Lung (tissue), 17 donors: ENCODE measurements at places on chromosomes 6 and 20.

- no peak overlapping the region for H3K4me3 ChIP-seq
- no peaks in the 10 kb centered on the region for H3K36me3 ChIP-seq
- no peak overlapping the region for H3K27ac ChIP-seq
- no peaks in the 10 kb centered on the region for H3K27me3 ChIP-seq
- DNase-seq: no peak
- peaks cover 14% of the 10 kb centered on the region for H3K4me1 ChIP-seq
These were observed 38.1 kb downstream of the IYD start for GRCh38 chr6:150406948-150407347.

DNA sequence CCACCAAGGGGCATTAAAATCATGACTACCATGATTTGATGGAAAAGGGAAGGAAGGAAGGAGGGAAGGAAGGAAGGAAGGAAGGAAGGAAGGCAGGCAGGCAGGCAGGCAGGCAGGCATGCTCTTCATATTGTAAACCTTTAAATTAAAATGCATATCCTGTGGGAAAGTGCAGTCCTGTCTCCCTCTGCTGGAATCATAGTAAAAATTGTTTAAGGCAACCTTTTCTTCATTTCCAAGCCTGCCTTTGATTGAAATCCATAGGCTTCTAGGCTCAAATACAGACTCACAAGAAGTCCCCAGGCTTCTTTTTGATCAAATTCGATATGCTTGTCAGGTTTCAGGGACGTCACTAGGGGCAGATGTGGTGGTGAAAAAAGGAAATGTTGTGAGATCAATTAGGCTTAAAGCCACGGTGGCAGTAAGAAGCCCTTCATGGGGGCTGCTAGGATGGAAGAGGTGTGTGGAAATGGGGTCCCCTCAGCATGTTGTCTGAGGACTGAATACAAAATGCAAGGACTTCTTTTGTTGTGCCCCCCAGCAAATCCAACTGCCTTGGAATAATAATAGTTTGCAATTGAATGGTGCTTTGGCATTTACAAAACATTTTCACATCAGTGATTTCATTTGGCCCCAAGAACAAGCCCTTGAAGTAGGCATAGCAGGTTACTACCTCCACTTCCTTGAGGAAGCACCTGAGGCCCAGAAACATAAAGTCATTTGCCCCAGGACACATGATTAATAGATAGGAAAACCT lies 25.6 kb upstream of the GABRR1 start:
- no peaks in the 10 kb centered on the region for H3K36me3 ChIP-seq
- H3K4me3 ChIP-seq: no peak overlapping the region
- H3K4me1 ChIP-seq: no peaks in the 10 kb centered on the region
- DNase-seq: peak; percentile 39
- no peak overlapping the region for H3K27ac ChIP-seq

DNA sequence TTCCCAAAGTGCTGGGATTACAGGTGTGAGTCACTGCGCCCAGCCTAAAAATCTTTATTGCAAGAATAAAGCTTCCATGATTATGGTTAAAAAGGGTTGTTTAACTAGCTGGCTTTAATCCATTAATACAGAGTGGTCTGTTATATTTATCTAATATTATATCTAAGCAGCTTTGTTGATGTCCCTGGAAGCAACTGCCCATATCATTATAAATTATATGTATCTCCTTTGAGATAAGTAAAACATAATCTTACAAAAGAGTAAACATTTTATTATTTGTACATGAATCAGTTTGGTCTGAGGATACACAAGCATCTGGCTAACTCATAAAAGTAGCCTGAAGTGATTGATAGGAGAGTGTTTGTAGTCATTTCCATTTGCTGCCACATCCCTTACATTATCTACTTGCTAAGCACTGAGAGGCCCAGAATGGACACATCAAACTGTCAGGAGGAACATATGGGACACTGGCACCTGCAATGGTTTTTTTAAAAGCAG lies 46.9 kb downstream of the TRAF3IP2 start:
- no peak overlapping the region for H3K4me3 ChIP-seq
- peaks cover 5% of the 10 kb centered on the region for H3K36me3 ChIP-seq

- peaks cover 4% of the 10 kb centered on the region for H3K4me1 ChIP-seq
- H3K36me3 ChIP-seq: no peaks in the 10 kb centered on the region
- H3K27ac ChIP-seq: no peak overlapping the region
- H3K27me3 ChIP-seq: no peaks in the 10 kb centered on the region
These were observed 3.4 kb downstream of the ADA start for GRCh38 chr20:44648068-44648467.

DNA sequence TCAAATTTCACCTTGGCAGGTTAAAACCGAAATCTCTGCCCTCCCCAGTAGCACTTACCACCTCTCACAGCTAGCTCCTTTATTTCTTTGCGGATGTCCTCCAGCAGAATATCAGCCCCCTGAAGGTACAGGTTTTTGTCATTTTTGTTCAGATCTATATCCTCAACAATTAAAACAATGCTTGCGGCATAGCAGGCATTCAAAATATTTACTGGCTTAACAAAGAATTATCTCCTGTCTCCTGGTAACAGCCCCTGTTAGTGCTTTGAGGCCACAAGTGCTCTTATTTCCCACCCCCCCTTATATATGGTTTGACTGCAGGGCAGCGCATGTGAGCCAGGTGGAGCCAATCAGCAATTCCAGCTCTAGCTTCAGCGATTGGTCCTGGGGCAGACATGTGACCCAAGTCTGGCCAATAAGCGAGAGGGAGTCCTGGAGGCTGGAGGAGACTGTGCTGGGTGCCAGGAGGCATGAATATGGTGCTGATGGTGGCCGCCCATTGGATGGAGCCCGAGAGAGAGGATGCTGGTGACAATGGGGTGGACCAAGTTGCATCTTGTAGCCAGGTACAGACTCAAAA lies 21.0 kb downstream of the SULF2 start:
- peaks cover 3% of the 10 kb centered on the region for H3K4me1 ChIP-seq
- H3K4me3 ChIP-seq: no peak overlapping the region
- H3K27me3 ChIP-seq: peaks cover 12% of the 10 kb centered on the region
- no peak for DNase-seq
- no peaks in the 10 kb centered on the region for H3K36me3 ChIP-seq
- H3K27ac ChIP-seq: no peak overlapping the region

GRCh38 chr6:101578306-101578705 lies 184.8 kb downstream of the GRIK2 start:
- H3K4me1 ChIP-seq: no peaks in the 10 kb centered on the region
- no peak for DNase-seq
- H3K36me3 ChIP-seq: no peaks in the 10 kb centered on the region
- H3K27ac ChIP-seq: no peak overlapping the region
- H3K4me3 ChIP-seq: no peak overlapping the region

GRCh38 chr20:64143018-64143801 lies 21.0 kb upstream of the MYT1 start:
- no peaks in the 10 kb centered on the region for H3K36me3 ChIP-seq
- no peak for DNase-seq
- no peak overlapping the region for H3K27ac ChIP-seq
- no peaks in the 10 kb centered on the region for H3K4me1 ChIP-seq
- peaks cover 3% of the 10 kb centered on the region for H3K27me3 ChIP-seq

DNA sequence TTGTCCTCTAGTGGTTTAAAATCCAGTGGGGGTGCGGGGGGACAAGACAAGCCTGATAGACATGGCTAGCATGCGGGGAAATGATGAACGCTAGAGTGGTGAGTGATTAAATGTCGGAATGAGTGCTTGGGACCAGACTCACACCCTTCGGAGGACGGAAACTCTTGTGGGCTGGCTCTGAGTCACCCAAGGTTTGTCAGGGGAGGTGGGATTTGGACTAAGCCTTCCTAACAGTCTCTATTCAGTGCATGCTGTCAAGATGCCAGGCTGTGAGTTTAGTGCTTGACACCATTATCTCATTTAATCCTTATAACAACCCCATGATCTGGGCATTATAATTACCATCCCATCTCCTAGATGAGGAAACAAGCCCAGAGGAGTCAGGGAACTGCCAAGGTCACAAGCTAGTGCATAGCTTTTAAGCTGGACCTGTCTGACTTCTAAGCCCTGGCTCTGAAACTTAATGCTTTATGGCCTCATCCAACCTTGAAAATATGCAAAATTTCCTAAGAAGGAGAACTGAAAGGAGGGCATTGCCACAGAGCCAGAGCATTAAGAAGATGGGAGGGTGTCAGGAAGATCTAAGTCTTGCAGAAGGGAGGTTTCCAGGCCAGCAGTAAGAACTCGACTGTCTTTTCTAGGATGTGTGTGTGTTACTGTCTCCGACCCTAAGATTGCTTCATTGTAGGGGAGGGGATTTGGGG lies 168.7 kb upstream of the LRFN2 start:
- H3K27me3 ChIP-seq: no peaks in the 10 kb centered on the region
- no peak overlapping the region for H3K4me3 ChIP-seq
- no peaks in the 10 kb centered on the region for H3K36me3 ChIP-seq
- DNase-seq: no peak
- no peaks in the 10 kb centered on the region for H3K4me1 ChIP-seq

- no peak overlapping the region for H3K4me3 ChIP-seq
- no peaks in the 10 kb centered on the region for H3K27me3 ChIP-seq
- H3K27ac ChIP-seq: no peak overlapping the region
- no peak for DNase-seq
- no peaks in the 10 kb centered on the region for H3K4me1 ChIP-seq
These were observed 73.7 kb upstream of the EYS start for GRCh38 chr6:65780691-65781090.

GRCh38 chr20:19735446-19735845 lies 22.6 kb upstream of the RIN2 start:
- peak; percentile 39 for DNase-seq
- H3K4me3 ChIP-seq: no peak overlapping the region
- H3K27me3 ChIP-seq: no peaks in the 10 kb centered on the region
- no peaks in the 10 kb centered on the region for H3K36me3 ChIP-seq

GRCh38 chr6:42527204-42527603 lies 36.6 kb upstream of the UBR2 start:
- H3K27me3 ChIP-seq: no peaks in the 10 kb centered on the region
- no peak for DNase-seq
- H3K36me3 ChIP-seq: no peaks in the 10 kb centered on the region
- H3K4me1 ChIP-seq: no peaks in the 10 kb centered on the region
- H3K4me3 ChIP-seq: no peak overlapping the region
- H3K27ac ChIP-seq: no peak overlapping the region

DNA sequence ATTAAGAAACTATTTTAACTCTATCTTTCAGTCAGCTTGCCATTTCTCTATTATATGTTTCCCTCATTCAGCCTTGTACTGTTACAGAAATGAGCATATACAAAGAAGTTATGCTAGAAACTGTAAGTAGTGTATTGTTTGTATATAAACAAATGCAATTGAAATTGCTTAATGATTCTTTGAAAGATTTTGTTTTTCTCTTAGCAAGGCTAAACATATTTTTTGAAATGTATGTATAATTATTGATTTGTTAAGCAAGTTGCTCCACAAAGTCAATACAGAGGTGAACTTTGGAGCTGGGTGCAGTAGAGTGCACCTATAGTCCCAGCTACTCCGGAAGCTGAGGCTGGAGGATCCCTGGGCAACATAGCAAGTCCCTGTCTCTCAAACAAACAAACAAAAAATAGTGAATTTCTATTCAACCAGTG lies 253.6 kb downstream of the RNGTT start:
- no peaks in the 10 kb centered on the region for H3K36me3 ChIP-seq
- no peaks in the 10 kb centered on the region for H3K4me1 ChIP-seq
- H3K27ac ChIP-seq: no peak overlapping the region
- H3K27me3 ChIP-seq: no peaks in the 10 kb centered on the region

GRCh38 chr6:81750200-81750599 lies 2.3 kb downstream of the TENT5A start:
- peaks cover 21% of the 10 kb centered on the region for H3K4me1 ChIP-seq
- peaks cover 19% of the 10 kb centered on the region for H3K27me3 ChIP-seq
- no peak overlapping the region for H3K27ac ChIP-seq
- H3K4me3 ChIP-seq: peak overlapping the region; percentile 19
- DNase-seq: no peak
- no peaks in the 10 kb centered on the region for H3K36me3 ChIP-seq

DNA sequence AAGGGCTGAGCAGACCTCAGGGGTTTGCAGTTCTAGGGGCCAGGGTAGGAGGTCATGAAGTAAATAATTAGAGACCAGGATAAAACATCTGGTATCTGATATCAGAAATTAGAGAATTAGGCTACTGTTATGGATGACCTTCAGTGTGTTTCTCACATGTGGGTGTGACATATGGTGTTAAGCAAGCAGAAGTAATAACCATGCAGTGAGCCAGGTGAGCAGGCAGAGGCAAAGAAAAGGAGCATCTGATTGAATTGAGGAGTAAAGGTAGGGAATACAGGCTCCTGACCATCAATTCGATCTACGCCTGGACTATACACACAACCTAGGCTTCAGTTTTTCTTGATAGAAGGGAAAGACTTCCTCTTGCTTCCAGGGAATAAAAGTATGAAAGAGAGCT lies 34.7 kb upstream of the MAP3K7 start:
- H3K27me3 ChIP-seq: no peaks in the 10 kb centered on the region
- H3K36me3 ChIP-seq: no peaks in the 10 kb centered on the region
- no peaks in the 10 kb centered on the region for H3K4me1 ChIP-seq
- DNase-seq: no peak
- H3K4me3 ChIP-seq: no peak overlapping the region
